ENCODE measurements at places on chromosomes 2 and 18.
A peak's percentile ranks its signal among the peaks of the same experiment; 100 is the strongest.

GRCh38 chr2:66836851-66837250 is 401.9 kb downstream of the MEIS1 start:
- no peak for DNase-seq

DNA sequence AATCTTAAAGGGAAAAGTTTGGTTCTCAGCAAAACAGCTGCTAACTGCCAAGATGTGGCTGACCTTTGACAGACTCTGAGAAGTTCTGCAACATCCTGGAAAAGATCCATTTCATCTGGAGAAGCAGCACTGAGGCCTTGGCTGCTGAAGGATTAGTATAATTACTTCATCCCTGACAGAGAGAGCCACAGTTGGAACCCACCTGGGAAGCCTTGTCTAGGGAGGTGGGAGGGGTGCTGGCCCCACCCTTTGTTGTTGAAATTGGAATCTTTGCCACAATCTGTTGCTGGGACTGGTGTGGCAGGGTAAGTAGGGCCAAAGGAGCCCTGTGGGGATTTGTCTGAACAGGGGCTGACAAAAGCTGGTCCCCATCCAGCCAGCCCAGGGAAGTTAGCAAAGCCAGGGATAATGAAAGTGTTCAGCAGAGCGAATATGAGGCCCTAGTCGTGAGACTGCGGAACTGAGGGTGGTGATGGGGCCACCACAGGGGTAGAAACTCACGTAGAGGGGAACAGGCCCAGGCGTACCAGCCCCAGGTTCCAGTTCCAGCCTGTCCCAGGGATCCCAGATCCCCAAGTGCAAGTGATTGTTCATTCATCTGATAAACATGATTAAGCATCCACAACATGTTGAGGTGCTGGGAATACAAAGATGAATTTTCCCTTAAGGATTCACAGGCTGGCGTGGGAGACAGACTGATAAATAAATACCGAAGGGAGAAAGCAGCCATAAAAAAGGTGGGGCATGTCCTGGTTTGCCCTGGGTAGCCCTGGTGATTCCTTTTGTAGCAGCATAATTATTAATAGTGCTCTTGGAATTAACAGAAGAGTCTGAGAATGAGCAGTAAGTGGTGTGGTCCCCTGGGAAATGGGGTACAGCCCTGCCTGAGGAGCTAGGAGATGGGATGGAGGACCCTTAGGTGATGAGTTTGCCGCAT is 60.0 kb downstream of the MYO1B start:
- no peak for DNase-seq

GRCh38 chr2:109102588-109103233 is 26.3 kb upstream of the SH3RF3 start:
- DNase-seq, result no peak

DNA sequence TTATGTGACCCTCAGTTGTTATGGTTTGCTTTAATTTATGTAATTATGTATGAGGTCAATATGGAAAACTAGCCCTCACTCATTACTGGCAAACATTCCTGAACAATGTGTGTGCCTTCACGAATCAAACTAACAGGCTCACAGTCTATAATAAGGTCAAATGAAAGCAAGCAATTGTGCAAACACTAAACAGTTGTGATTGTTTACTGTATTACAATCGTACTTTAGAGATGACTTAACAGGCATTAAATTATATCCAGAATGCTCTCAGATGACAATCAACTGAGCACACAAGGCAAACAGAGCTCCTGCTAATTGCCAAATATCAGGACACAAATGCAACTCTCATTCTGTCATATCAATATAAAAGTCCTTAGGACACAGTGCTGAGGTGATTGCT is 29.5 kb downstream of the COL5A2 start:
- no peak for DNase-seq

DNA sequence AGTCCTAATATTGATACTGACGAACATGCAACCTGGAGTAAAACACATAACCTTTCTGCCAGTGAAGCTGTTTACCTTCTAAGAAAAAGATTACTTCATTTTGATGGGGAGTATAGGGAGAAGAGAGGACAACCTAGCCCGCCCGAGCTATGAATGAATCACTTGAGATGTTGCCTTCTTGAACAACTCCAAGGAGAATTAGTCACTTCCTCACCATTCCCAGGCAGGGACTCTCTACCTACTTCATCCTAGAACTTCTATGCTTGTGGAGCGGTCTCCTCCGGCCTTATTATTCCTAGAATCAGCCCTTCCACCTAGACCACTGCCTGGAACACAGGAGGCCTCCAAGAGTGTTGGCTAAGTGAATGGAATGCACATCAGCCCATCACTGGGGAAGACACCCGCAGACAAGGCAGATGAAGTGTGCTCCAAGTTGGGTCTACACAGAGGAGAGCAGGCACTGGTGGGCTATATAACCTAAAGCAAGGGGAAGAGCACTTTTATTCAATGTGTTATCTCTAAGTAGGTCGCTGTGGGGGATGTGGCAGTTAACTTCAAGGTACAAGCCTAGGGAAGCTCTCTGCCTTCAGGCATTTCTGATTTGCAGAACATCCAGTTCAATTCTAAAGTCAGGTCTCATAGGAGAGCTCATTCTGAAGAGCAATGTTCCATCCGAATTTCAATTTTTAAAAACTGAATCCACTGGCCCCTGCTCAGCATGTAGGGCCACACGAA is 57.4 kb downstream of the STK39 start:
- peak; percentile 67 for DNase-seq

- no peak for DNase-seq
Measured at GRCh38 chr2:240397542-240397916, 37.9 kb upstream of the GPC1 start.

GRCh38 chr18:73948497-73948896 is 199.1 kb downstream of the FBXO15 start:
- peak; percentile 23 for DNase-seq

Data from RCC 7860 (cell line).